EH (cell line): ENCODE measurements at places on chromosomes 1 and 21.
A peak's percentile ranks its signal among the peaks of the same experiment; 100 is the strongest.

DNA sequence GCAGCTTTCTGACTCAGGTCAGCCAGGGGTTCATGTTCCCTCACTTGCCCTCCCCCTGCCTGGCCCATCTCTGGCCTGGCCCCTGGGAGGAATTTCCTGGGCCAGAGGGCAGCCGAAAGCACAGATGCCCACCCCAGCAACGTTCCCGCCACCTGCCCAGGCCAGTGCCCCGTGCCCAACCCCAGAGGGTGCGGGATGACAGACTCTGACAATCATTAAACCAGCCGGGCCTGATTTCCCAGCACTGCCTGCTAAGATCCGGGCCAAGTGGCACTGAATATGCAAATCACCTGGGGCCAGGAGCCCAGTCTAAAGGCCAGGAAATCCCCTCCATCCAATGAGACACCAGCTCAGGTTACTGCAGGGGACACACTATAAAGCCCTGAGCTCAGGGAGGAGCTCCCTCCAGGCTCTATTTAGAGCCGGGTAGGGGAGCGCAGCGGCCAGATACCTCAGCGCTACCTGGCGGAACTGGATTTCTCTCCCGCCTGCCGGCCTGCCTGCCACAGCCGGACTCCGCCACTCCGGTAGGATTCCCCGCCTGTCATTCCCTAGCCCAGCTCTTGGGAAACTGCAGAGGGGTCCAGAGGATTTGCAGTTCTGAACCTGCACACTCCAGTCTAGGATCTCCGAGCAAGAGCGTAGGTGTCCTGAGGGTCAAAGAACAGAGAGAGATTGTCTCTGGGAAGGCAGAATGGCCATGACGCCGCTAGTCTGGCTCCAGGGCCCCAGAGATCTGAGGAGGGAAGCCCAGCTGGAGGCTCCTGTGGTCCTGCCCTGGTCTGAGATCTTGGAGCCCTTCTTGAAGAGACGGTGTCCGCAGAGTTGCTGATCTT is at the start of gene ELF3:
TSS of gene ELF3 (plus strand) at position 408 of the 836 bp plus-strand sequence. CDS start 550 bp downstream, outside the sequence.
- no peak for DNase-seq

GRCh38 chr1:77430966-77431690 is 149.3 kb downstream of the AK5 start:
- peak; percentile 49 for DNase-seq

- no peak for DNase-seq
These were observed 242.5 kb downstream of the RHOU start for GRCh38 chr1:228977741-228978140.

- DNase-seq: peak; percentile 25
These were observed 63.7 kb downstream of the SLC45A1 start for GRCh38 chr1:8381618-8382017.
